ENCODE measurements at places on chromosomes 3 and 15.
A peak's percentile ranks its signal among the peaks of the same experiment; 100 is the strongest.

DNA sequence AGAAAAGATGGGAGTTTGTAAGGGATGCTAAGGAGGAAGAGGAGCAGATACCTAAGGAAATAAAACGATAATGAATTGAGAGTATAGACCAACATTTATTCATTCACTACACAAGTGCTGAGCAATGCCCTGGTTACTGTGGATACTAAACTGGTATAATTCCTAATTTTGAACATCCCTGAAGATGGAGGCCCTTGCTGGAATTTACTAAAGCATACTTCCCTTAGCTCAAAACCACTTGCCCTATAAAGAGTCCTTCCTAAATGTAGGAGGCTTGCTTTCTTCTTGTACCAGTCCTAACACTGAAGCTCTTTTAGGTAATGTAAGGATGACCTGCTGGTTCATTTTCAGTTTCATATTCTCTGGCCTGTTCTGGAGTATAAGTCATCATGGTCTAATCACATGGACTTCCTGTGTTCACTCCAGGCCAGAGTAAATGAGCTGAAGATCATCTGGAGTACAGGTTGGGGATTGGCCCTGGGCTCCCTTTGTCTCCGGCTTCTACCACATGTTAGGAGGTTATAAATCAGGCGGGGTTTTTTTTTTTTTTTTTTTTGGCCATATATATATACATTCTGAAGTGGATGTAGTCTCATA is 40.1 kb upstream of the MTMR10 start:
- DNase-seq, result no peak

DNA sequence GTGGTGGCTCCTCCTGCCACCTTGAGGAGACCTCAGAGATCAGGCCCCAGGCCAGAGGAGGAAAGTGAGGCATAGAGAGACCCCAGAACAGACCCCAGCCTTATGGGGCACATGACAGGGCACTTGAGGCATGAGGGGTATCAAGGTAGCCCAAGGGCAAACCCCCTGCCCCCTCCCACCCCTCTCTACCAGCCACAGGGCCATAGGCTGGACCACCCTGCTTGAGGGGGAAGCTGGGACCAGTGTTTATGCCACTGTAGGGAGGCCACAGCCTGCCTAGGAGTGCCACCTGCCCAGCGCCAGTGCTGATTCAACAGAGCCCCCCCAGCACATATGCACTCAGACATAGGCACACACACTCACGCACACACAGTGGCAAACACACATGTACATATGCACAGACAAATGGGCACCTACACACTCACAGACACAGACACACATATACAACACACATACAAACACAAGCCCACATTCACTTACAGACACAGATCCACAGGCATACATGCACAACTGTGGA is 10.3 kb downstream of the MYL3 start:
- no peak for DNase-seq

DNA sequence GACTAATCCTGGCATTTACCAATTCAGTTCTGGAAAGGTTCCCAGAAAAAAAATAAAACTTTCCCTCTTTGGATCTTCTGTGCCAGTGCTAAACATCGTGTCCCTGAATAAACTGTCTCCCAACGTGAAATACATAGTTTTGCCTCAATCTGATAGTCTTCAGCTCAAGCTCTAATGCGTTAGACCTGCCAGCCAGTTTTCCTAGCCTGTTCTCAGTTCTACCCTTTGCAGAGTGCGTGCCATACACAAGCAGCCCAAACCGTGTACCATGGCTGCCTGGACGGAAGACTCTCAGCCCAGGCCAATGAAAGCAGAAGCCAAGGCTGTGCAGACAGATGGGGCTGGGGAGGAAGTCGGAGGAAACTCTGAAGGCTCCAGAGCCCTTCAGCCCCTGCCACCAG is 11.4 kb upstream of the OCA2 start:
- no peak for DNase-seq

- DNase-seq, result no peak
Observed at GRCh38 chr3:192170659-192171058, 556.7 kb downstream of the FGF12 start.

GRCh38 chr3:17258823-17259436 is 374.2 kb downstream of the PLCL2 start:
- peak; percentile 14 for DNase-seq

DNA sequence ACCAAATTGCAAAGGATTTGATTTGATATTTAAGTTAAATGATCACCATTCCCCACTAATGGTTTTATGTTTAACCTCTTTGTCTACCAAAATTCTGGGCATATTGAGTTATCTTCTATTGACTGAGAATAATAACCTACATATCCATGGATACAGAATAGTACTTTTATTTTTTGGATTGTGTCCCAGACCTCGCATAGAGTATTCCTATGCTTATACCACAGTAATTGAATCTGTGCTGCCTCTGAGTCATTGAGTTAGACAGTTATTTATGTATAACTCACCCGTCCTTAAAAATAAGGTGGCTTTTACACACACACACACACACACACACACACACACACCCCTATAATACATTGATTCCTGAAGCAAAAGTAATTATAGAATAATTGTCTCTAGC is 690.1 kb upstream of the BCHE start:
- DNase-seq, result no peak

DNA sequence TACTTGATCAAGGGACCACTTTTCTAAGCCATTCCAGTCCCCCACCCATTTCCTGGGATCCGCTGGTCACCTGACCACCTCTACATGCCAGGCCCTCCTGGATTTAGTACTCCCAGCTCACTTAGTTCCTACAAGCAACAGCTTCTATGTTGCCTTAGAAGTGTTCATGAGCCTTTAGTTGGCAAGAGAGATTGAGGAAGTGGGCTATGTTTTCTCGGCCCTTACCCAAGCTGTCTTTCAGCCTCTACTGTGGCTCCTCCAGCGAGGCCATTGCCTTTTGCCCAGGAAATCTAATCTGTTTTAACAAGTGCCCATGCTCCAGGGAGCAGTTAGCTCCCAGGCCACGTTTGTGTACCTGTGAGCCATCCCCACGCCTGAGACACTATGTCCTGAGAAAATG is 4.5 kb upstream of the PRKAR2A start:
- no peak for DNase-seq
